ENCODE measurements at places on chromosomes 4 and X.

- no peak for DNase-seq
These were observed 234.1 kb downstream of the STIM2 start for GRCh38 chr4:27094783-27095182.

DNA sequence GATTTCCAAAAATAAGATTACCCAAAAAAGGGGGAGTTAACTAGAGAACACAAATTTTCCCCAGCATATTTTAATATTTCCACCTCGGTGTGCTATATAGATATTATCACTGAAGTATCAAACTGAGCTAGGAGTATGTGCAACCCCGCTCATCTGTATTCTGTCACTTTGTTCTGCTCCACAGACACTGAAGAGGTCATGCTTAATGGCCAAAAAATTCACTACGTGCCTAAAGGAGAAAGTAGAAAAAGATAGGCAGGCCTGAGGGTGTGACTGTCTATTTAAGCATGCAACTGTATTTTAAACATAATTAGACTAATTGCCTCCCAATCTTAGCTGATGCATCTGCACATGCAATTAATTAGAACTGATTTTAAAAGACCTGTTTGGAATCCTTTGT is 24.5 kb downstream of the SH3RF1 start:
- DNase-seq = no peak

- DNase-seq = no peak
These were observed 120.6 kb downstream of the SPRY1 start for GRCh38 chr4:123517176-123517575.

- no peak for DNase-seq
These were observed 66.6 kb upstream of the PDE5A start for GRCh38 chr4:119695216-119695615.

DNA sequence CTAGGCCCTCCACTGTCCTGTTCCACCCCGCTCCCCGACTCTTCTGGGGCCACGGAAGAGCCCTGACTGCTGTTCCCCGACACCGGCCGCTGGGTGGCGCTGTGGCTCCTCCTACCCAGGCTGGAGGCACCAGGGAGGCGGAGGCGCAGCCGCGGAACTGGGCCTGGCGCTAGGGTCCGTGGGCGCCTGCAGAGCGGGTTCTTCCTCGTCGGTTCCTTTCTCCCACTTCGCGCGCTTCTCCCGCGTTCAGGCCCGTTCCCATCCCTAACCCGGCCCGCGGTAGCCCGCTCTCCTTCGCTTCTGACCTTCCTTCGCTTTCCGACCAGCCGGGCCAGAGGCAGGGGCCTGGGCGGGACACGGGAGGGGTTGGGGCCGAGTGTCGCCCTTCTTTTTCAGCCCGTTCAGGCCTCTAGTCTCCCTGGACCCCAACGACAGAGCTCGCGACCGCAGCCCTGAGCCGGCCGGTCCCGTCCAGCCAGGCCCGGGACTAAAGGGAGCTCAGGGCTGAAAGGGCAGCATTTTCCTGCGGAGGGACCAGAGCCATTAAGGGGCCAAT is 34.3 kb downstream of the NALF2 start:
- DNase-seq = peak; percentile 78

DNA sequence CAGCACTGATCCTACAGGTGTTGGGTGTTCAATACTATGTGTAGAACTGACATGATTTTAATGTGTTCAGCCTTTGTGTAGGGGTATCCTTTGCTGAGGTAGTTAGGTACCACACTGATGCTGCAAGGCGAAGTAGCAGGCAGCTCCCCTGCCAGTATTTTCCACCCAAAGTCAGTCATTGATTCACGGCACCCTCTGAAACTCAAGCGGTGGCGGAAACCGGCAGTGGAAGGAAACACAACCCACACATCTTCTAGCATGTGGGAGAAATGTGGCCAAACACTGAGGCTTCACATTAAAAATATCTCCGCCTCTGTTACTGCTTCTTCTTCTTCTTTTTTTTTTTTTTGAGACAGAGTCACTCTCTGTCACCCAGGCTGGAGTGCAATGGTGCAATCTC is 126.3 kb downstream of the AASDH start:
- no peak for DNase-seq

GRCh38 chr4:23972187-23972586 is 82.3 kb upstream of the PPARGC1A start:
- no peak for DNase-seq

GRCh38 chr4:79201971-79202370 is 123.9 kb downstream of the NAA11 start:
- no peak for DNase-seq
